ENCODE measurements at places on chromosomes 3 and 15. TPM values are rescaled to one million over a fixed set of nuclear protein-coding genes. Genes with fewer than 3 reads are reported as not detected.

The CLDN11 gene
- total RNA-seq, result not detected

The SLC2A2 gene
- not detected for total RNA-seq

The SOX14 gene
- not detected for total RNA-seq

DNA sequence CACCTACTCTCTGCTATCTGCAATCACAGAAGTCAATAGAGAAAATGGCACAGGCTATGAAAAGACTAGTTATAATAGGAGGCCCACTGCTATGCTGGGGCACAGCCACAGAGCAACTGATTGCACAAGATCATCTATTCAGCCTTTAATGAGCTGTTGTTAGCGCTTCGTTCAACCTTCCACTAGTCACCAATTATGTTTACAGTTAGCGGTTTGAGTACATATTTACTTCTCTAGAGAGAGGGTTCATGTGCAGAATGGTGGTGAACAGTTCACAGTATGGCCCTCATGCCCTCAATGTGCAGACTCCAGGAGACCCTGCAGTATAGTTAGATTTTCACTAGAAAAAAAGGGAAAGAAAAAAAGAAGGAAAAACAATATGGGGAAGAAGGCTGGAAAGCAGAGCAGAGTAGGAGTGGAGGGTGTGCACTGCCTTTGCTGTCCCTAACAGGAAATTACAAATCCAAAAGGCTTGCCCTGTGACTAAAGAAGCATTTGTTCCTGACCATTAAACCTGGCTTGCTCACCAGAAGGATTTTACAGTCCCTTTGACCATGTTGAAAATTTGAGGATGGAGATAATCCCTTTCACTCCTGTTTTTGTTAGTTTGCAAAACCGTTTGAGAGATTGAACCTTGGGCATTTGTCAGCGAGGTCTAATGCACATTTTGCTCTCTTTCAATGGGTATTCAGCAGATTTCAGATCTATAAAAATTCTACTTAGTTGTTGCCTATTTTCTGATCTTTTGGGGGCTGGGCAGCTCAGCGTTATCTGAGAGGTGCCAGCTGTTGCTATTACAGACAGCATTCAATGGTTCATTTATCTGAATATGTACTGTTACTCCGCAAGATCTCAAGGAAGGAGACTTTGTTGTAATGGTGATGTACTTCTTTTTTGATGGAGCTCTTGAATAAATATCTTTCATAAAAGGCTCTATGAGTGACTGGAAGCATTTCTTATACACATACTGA, 296.1 kb downstream of the LSAMP start:
- DNase-seq, result no peak

DNA sequence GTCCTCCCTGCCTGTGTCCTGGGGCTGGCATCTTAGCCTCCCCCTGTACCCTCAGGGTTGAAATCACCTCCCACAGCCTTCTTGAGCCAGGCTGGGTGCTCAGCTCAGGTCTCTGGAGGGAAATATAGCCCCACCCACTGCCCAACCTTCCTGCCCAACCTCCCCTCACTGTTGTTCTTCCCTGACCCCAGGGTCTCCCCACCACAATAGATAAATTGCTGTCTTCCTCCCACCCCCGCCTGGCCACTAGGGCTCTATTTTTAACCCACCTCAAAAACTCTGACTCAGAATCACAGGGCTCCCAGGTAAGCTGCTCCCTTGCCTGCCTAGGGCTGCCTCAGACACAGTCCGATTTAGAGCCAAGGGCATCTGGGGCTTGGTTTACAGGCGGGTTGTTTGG, 15.0 kb downstream of the HCN4 start:
- no peak for DNase-seq

The COL6A5 gene
- not detected for total RNA-seq

- DNase-seq, result no peak
Observed at GRCh38 chr3:12198301-12198700, 39.6 kb upstream of the TIMP4 start.

- no peak for DNase-seq
Observed at GRCh38 chr3:15744176-15744575, 53.6 kb downstream of the ANKRD28 start.

DNA sequence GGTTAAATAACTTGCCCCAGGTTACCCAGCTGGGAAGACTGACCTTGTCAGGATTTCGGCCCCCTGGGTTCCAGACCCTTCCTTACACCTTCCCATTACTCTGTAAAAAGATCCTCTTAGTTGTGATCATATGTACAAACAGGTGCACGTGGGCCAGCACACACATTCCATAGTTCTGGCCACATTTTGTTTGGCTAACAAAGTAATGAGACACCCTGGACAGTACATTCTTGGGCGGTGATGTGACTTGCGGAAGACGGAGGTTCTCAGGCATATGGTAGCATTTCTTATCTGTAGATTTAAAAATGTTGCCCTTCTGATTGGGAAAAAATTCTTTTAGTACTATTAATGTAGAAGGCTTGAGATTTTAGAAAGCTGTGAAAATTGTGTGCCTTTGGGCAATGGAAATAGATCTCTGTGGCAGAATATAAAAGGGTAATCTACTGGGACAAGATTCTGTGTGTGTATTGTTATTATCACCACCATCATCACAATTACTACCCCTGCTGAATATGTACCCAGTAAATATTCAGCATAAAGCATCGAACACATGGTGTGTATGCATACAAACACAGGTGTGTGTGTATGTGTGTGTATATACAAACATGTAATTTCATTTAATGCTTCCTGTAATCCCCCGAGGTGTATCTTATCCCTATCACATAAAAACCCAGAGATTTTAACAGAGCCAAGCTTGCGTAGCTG, 205.4 kb upstream of the UBE2E1 start:
- DNase-seq, result no peak

The RBM5 gene
- total RNA-seq, result 107 TPM

GRCh38 chr15:52114261-52115055, 1.9 kb upstream of the BCL2L10 start:
- DNase-seq, result no peak

DNA sequence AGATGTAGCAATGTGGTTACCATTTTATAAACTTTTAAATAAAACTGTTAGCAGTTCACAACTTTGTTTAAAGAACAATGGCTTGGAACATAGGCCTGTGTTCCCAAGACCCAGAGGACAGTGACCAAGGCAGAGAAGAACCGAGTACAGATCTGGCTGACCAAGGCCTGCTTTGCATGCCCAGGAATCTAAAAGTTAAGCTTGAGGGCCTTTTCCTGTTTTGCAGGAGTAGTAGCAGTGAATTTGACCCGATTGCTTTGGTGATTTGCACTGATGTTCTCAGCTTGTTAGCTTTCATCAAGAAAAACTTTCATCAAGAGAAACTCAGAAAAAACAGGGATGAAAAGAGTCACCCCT, 9.9 kb downstream of the FILIP1L start:
- no peak for DNase-seq

GRCh38 chr3:178802993-178803693, 266.9 kb downstream of the KCNMB2 start:
- DNase-seq, result no peak

- no peak for DNase-seq
Observed at GRCh38 chr3:57659806-57660439, 33.0 kb downstream of the DENND6A start.

- DNase-seq, result no peak
Observed at GRCh38 chr3:128702391-128702790, 23.6 kb upstream of the RAB7A start.

The SCG5 gene
- total RNA-seq, result 2.2 TPM

The DNASE1L3 gene
- total RNA-seq, result not detected

GRCh38 chr3:152043620-152044019, 170.2 kb downstream of the SUCNR1 start:
- no peak for DNase-seq

The PP2D1 gene
- total RNA-seq, result not detected

GRCh38 chr15:91304786-91305185, 204.7 kb downstream of the SV2B start:
- DNase-seq, result no peak

GRCh38 chr3:193039058-193039457, 121.4 kb upstream of the MB21D2 start:
- no peak for DNase-seq

DNA sequence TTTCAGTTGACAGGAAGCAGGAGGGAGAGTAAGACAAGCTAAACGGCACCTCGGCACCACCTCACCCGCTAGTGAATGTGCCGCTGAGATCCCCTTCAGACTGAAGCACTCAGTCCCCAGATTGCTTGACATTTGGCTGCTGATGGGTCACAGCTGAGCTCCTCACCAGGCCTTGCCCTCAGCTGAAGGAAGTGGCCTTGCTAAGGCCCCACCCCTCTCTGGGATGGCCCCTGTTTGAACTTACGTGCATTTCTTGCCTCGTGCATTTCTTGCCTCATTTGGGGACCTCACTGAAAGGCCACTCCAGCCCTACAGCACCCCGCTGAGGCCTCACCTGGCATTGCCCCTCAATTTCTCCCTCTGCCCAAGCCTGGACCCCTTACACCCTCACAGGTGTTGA, 39.8 kb downstream of the EOGT start:
- DNase-seq, result no peak

GRCh38 chr3:20256144-20256543, 70.1 kb upstream of the SGO1 start:
- DNase-seq, result no peak

DNA sequence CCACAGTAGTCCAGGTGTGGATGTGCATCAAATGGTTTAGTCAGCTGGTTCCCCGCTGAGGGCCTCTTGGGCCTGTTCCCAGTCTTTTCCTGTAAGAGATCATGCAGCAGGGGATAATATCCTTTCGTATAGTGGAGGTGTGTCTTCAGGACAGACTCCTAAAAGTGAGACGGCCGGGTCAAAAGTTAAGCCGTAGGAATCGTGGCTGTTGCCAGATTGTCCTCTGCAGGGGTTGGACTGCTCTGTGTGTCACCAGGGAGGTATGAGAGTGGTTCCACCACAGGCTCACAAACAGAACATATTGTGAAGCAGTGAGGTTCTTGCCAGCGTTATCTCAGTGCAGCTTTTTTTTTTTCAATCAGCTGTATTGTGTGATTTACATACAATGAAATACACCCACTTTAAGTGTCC, 95.0 kb downstream of the VGLL4 start:
- no peak for DNase-seq

The ITIH1 gene
- total RNA-seq, result not detected

DNA sequence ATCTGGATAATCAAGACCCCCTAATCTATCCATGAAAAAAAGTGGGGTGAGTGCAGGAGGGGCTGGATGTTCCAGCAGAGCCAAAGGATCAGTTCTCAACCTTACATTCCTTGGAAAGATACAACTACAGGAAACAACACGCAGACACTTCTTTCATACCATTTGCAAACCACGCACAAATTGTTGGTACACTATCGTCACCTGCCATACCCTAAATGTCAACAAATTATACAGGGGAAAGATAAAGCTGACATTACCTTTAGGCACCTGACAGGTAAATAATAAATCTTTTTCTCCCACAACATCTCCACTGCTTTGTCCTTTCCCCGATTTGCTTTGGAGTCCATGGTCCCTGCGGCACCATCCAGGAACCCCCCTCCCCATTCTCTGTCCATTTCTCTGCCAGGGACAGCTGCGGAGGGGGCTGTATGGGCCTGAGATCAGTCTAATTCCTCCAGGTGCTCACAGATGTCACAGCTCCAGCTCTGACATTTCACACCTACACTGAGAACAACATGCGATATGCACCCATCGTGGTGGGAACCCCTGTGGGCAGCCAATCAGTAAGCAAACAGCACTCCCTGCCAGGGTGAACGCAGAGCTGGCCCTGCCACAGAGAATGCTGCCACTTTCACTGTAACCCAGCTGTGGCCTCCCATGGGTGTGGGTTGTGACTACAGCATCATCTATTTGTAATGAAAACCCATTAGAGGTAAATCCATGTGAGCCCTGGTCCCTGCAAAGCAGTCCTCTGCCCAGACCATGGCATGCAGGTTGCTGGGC, 37.7 kb upstream of the BCL2L10 start:
- no peak for DNase-seq

The ILDR1 gene
- 0.26 TPM for total RNA-seq

- DNase-seq, result no peak
Observed at GRCh38 chr3:106025151-106025722, 156.4 kb upstream of the CBLB start.

- DNase-seq, result no peak
Observed at GRCh38 chr15:82552861-82553260, 12.6 kb upstream of the RPS17 start.

DNA sequence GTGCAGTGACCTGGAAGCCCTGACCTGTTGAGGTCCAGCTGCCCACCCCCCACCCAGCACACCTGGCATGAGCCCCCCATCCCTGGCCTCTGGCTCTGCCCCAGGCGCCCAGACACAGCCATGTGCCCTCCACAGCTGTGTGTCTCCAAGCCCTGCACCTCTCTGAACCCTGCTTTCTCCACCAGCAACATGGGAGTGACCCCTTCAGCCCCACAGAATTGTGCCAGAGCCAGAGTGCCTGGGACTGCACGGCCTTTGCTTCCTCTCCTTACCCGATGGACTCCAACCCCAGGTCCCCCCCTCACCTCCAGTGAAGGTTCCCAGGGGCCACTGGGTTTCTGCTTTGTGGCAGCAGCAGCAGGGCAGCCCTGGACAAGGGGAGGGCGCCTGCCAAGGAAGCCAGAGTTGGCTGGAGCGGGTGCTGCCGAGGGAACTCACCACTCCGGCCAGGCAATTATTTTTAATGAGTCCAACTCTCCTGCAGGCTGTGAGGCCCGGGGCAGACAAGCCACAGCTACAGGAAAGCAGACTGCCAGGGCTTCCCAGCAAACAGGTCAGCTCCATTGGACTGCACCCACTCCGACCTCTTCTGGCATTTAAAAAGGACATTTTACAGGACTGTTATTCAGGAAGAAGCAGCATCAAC, 24.1 kb downstream of the PRR20G start:
- DNase-seq, result no peak

The PLS1 gene
- total RNA-seq, result 5.7 TPM

DNA sequence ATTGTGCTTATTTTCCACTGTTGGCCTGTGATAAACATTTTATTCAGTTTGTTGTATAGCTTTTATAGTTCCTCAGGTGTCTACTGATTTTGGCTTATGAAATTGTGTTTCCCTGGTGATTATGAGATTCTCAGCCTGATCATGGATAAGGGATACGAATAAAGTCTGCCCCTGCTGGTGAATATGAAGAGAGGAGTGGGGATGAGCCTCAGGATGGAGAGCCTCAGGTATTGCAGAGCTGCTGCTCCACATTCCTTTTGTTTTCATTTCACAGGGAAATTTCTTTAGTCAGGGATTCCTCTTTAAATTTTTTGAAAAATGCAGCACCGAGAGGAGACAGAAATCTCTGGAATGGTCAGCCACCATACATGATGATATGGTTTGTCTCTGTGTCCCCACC, 14.7 kb upstream of the RAB6B start:
- no peak for DNase-seq

- no peak for DNase-seq
Observed at GRCh38 chr15:31324806-31325594, 1.6 kb upstream of the KLF13 start.

DNA sequence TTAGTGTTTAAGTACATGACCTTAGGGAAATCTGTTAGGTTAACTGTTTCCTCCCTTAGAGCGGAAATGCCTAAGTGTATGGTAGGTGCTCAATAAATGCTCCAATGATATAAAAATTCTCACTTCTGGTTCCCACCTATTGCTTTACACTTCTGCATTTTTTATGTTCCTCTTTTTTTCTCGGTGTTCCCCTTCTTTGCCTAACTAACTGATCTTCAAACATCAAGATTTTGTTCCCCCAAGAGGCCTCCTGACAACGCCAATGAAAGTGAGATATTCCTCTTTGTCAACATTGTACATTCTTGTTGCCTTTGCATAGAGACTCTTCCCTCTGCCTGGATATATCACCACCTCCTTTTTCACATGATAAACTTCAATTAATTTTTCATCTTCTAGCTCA, 17.4 kb downstream of the SLC35A5 start:
- no peak for DNase-seq

GRCh38 chr3:153282355-153282754, 120.3 kb downstream of the RAP2B start:
- DNase-seq, result no peak

The LINS1 gene
- total RNA-seq, result 31.6 TPM
